ENCODE measurements at places on chromosomes 5 and 9.

DNA sequence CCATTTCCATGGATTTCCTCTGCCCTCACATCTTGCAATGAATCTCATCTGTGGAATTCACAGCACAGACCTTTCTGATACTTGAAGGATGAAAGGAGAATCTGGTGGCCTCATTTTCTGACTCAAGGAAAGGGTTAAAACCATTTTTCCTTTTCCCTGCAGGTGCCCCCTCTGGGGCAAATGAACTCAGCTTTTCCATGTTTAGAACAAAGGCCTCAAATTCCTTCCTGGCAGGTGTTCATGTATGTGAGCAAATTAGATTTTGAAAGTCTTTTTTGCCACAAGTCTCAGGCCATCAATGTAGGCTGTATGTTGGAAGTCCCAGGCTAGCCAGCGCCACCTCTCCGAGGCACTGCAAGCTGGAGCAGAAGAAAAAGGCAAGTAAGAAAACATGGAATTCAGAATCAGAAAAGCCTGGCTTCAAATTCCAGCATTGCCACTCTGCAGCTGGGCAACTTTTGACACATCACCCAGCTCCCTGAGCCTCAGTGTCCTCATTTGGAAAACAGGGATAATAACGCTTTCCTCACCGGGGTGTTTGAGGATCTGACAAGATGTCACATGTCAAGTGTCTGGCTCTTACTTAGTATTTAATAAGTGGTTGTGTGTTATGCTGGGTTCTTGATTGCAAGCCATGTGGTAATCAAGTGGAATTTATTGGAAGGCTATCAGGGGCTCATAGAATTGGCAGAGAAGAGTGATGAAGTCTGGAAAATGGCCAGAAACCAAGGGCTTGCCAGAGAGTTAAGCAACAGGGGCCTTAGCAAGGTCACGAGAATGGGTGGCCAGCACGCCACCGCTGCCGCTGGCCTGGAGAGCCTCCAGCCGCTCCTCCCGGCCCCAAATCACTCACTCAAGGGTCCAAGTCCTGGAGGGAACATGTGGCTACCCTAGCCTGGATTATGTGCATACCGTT lies 48.4 kb upstream of the SMIM23 start:
- DNase-seq = no peak
- H3K36me3 ChIP-seq = no peaks in the 10 kb centered on the region
- peaks cover 6% of the 10 kb centered on the region for H3K27me3 ChIP-seq
- no peaks in the 10 kb centered on the region for H3K4me1 ChIP-seq
- H3K27ac ChIP-seq = no peak overlapping the region
- no peak overlapping the region for H3K4me3 ChIP-seq

DNA sequence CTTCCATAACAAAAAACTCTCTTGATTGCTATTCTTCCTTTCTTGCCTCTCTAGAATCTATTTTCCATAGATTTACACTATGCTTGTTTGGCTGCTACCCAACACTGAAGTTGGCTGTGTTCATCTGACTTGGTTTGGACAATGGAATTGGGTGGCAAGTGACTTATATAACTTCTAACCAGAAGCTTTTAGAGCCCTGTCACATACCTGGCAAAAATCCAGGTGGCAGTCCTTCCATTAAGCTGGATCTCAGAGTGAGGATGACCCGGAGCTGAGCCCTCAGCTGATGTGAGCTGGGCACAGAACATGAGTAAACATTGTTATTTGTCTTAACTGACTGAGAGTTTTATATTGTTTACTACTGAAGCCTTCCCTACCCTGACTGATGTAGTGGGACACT lies 225.7 kb downstream of the TLR4 start:
- no peak overlapping the region for H3K27ac ChIP-seq
- no peaks in the 10 kb centered on the region for H3K27me3 ChIP-seq
- H3K4me3 ChIP-seq = no peak overlapping the region
- H3K36me3 ChIP-seq = no peaks in the 10 kb centered on the region
- DNase-seq = no peak

DNA sequence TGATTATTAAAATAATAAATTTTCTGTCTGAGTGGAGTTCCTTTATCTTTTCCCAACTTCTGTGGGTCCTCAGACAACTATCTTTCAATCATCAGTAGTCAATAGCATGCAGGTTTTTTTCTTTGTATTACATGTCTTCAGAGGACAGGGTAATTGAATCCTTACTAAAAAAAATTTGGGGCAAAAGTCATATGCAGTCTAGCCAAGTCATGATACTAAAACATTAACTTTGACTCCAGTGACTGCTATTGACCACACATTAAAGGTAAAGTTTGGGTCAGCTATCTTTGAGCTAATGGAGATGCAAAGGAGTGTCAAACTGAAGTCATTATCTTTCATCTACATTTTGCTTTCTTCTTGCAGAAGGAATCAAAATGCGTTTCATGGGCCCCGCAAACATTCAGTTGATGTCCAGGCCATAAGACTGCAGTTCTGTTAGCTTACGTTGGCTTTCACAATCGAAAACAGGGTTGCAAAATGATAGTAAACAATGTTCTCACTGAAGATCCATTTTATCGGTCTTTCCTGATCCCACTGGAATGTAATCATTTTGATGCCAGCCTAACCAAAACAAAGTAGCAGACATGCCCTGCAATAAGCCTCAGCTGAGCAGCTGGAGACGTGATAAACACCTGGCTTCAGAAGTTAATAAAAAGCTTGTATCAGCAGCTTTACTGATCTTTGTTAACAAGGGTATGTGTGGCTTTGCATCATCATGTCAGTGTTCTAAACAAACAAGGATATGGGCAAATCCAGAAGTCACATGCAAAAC lies 186.1 kb upstream of the PRLR start:
- no peak for DNase-seq
- H3K4me1 ChIP-seq = no peaks in the 10 kb centered on the region
- H3K27ac ChIP-seq = no peak overlapping the region
- H3K27me3 ChIP-seq = peaks cover 2% of the 10 kb centered on the region
- H3K4me3 ChIP-seq = no peak overlapping the region

DNA sequence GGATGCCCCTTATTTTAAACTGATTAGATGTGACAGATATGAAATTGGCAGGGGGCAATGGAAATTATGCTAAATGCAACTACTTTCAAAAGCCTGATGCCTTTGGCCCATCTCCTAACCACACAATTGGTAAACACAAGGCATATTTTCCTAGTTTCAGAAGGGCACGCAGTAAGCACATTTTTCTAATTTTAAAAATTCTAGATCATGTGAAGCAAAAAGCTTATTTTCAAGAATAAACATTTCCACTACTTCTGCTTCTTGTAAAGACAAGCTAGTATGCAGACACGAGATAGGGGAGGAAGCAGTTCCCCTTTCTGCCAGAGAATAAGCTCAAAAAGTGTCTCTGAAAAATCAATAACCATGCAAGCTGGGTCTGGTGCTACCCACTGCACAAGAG lies 67.7 kb downstream of the ABCA1 start:
- H3K27me3 ChIP-seq = no peaks in the 10 kb centered on the region
- H3K4me3 ChIP-seq = no peak overlapping the region
- H3K27ac ChIP-seq = no peak overlapping the region
- DNase-seq = no peak
- H3K4me1 ChIP-seq = peaks cover 23% of the 10 kb centered on the region

GRCh38 chr5:134245101-134245604 lies 19.3 kb upstream of the PPP2CA start:
- DNase-seq = no peak
- peaks cover 52% of the 10 kb centered on the region for H3K4me1 ChIP-seq
- H3K27me3 ChIP-seq = no peaks in the 10 kb centered on the region
- peak overlapping the region; percentile 42 for H3K4me3 ChIP-seq
- no peaks in the 10 kb centered on the region for H3K36me3 ChIP-seq

GRCh38 chr5:79416499-79416898 lies 97.4 kb downstream of the HOMER1 start:
- H3K27me3 ChIP-seq = no peaks in the 10 kb centered on the region
- H3K27ac ChIP-seq = no peak overlapping the region
- DNase-seq = no peak
- H3K36me3 ChIP-seq = no peaks in the 10 kb centered on the region
- no peak overlapping the region for H3K4me3 ChIP-seq
- no peaks in the 10 kb centered on the region for H3K4me1 ChIP-seq

GRCh38 chr9:8549214-8549613 lies 749.6 kb upstream of the DMAC1 start:
- no peak for DNase-seq
- H3K4me1 ChIP-seq = peaks cover 46% of the 10 kb centered on the region
- H3K27me3 ChIP-seq = no peaks in the 10 kb centered on the region
- H3K4me3 ChIP-seq = no peak overlapping the region
- peak overlapping the region; percentile 66 for H3K27ac ChIP-seq
- no peaks in the 10 kb centered on the region for H3K36me3 ChIP-seq

DNA sequence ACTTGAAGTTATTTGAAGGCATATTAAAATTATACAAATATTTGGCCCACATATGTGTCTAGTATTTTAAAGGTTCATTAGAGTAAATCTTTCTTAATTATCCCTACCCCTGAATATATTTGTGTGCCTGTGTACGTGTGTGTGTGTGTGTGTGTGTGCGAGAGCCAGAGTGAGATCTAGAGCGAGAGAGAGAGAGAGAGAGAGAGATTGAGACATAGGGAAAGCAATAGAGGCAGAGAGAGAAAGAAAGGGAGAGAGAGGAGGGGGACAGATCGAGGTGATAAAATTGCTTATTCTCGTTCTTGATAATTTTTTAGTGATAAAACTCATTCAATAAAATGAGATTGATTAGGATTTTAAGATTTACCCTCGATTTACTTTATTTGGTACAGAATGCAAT lies 47.4 kb downstream of the ADAMTS19 start:
- H3K4me1 ChIP-seq = peaks cover 4% of the 10 kb centered on the region
- H3K27ac ChIP-seq = no peak overlapping the region
- H3K36me3 ChIP-seq = peaks cover 7% of the 10 kb centered on the region
- H3K4me3 ChIP-seq = no peak overlapping the region

GRCh38 chr5:134026521-134027287 lies 21.9 kb upstream of the VDAC1 start:
- H3K27ac ChIP-seq = no peak overlapping the region
- DNase-seq = no peak
- no peaks in the 10 kb centered on the region for H3K4me1 ChIP-seq
- H3K4me3 ChIP-seq = no peak overlapping the region

- peak overlapping the region; percentile 45 for H3K27ac ChIP-seq
- H3K4me3 ChIP-seq = no peak overlapping the region
- no peak for DNase-seq
- H3K4me1 ChIP-seq = peaks cover 38% of the 10 kb centered on the region
These were observed 96.1 kb downstream of the F2RL2 start for GRCh38 chr5:76526950-76527583.

DNA sequence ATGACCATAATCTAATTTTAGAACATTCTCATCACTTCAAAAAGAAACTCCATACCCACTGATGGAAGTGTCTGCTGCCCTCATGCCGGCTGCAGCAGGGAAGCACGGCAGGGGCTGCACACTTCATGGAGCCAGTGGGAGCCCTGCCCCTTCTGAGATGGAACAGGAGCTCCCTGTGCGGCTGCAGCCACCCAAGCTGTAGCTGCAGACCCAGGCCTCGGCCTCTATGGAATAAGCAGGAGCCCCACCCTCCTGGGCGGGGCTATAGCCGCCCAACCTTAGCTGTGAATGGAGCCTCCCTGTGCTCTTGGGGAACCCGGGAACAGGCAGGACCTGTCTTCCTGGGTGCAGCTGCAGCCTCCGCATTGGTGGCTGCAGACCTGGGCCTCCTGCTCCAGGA lies 128.5 kb downstream of the NUDT12 start:
- H3K36me3 ChIP-seq = peaks cover 1% of the 10 kb centered on the region
- peaks cover 15% of the 10 kb centered on the region for H3K4me1 ChIP-seq
- no peaks in the 10 kb centered on the region for H3K27me3 ChIP-seq

DNA sequence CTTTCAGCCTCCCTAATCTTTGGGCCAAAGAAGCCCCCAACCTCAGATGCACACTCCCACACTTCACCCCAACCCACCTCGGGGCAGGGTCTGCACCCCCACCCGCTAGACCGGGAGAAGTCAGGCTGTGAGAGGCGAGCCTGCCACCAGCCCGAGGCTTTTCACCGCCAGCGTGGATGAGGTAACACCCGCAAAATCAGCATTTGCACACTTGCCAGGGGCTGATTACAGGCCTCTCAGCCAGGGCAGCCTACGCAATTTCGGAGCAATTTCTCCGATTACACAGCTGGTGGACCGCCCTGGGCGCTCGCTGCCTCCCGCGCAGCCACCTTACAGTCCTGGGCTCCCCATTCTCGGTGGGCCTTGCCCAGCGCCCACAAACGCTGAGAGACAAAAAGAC lies 68.5 kb downstream of the FOXD1 start:
- no peak for DNase-seq
- H3K27me3 ChIP-seq = no peaks in the 10 kb centered on the region
- H3K4me1 ChIP-seq = no peaks in the 10 kb centered on the region
- no peak overlapping the region for H3K4me3 ChIP-seq

- H3K4me3 ChIP-seq = no peak overlapping the region
- H3K27ac ChIP-seq = no peak overlapping the region
- DNase-seq = peak; percentile 58
- H3K27me3 ChIP-seq = no peaks in the 10 kb centered on the region
- H3K4me1 ChIP-seq = peaks cover 3% of the 10 kb centered on the region
These were observed 87.5 kb upstream of the PPP2R2B start for GRCh38 chr5:146965761-146966659.

GRCh38 chr5:27472871-27473270 lies 434.5 kb upstream of the CDH9 start:
- H3K4me3 ChIP-seq = peak overlapping the region; percentile 70
- H3K27ac ChIP-seq = peak overlapping the region; percentile 93
- H3K4me1 ChIP-seq = peaks cover 22% of the 10 kb centered on the region
- no peak for DNase-seq
